ENCODE measurements at places on chromosomes 5 and 9. TPM values are rescaled to one million over a fixed set of nuclear protein-coding genes. Genes with fewer than 3 reads are reported as not detected.

The PLCXD3 gene
- 2.3 TPM for polyA plus RNA-seq

The BARHL1 gene
- not detected for polyA plus RNA-seq

- no peaks in the 10 kb centered on the region for H3K27me3 ChIP-seq
- no peaks in the 10 kb centered on the region for H3K36me3 ChIP-seq
- H3K4me3 ChIP-seq = no peak overlapping the region
These were observed 279.7 kb downstream of the NPR3 start for GRCh38 chr5:32990593-32991420.

DNA sequence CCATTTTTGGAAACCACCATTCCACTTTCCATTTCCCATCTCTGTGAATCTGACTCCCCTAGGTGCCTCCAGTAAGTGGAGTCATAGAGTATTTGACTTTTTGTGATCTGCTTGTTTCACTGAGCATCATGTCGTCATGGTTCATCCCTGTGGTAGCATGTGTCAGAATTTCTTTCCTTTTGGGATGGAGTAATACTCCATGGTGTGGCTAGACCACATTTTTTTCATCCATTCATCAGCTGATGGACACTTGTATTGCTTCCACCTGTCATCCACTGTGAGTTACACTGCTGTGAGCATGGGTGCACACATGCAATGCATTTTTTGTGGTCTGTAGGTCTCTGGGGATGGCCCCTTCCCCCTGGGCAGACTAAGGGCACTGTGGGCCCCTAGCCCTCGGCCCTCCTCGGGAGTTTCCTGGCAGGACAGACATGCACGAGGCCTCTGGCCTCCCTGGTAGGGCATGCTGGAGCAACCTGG is 115.9 kb downstream of the GADD45G start:
- H3K27me3 ChIP-seq = no peaks in the 10 kb centered on the region
- no peaks in the 10 kb centered on the region for H3K36me3 ChIP-seq
- no peaks in the 10 kb centered on the region for H3K4me1 ChIP-seq
- no peak overlapping the region for H3K4me3 ChIP-seq

The SARDH gene
- 2.6 TPM for polyA plus RNA-seq

DNA sequence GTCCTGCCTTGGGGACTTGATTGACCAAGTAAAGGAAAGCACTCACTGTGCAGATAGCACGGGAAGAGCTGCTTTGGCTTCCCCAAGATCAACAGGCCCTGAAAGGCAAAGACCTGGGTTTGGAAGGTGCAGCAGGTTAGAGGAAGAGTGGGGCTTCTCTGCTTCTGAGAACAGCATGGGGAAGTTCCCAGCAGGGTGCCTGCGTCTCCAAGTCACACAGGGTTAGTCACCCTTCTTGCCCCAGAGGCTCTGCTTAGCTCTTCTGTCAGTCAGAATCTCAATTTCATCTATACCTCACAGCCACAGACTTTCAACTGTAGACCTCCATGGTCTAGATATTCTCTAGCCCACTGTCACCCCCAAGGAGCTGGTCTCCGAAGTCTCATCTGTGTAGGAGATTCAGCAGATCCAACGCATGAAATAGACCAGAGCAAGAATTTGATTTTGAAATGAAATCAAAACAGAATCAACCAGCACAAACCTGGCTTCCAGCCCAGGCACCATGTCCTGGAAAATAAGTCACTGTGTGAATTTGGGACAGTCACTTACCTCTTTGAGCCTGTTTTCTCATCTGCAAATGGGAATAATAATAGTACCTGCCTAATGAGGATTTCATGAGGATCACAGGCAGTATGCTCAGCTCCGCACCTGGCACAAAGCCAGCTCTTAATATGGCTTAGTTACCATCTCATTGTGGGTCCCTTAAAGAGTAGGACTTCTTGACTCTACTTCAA is 64.0 kb downstream of the SFXN1 start:
- H3K27ac ChIP-seq = no peak overlapping the region
- peak; percentile 27 for DNase-seq
- H3K27me3 ChIP-seq = no peaks in the 10 kb centered on the region
- peaks cover 11% of the 10 kb centered on the region for H3K4me1 ChIP-seq
- no peaks in the 10 kb centered on the region for H3K36me3 ChIP-seq
- H3K4me3 ChIP-seq = no peak overlapping the region

DNA sequence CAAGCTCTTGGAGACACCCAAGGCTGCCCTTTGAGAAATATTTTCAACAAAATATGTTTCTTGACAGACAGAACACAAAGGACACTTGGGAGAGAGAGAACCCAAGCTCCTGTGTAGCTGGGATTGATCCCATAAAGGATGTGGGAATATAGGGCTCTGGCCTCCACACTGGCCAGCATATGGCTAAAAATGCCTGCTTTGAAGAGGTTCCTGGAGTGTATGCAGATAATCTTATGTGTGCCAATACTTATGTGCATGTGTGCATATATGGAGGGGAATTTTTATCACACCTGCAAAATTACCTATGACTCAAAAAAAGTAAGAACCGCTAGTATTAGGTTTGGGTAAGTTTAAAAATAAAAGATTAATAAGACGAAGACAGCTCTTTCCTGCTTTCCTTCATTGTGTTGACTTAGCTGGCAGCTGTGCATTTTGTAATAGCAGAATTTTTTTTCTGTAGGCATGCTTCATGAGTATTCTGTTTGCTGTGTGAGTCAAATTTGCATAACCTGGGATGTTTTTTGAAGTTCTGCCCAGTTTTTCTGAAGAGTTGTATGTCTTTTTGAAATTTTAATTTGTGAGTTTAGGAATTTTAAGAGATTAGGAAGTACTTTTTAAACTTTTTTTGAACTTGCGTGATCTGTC is 42.6 kb downstream of the HACD4 start:
- no peak overlapping the region for H3K27ac ChIP-seq
- peaks cover 28% of the 10 kb centered on the region for H3K36me3 ChIP-seq
- DNase-seq = no peak
- H3K4me3 ChIP-seq = no peak overlapping the region
- no peaks in the 10 kb centered on the region for H3K27me3 ChIP-seq

GRCh38 chr9:14692470-14693250 is 572 bp downstream of the ZDHHC21 start:
- peak overlapping the region; percentile 85 for H3K4me3 ChIP-seq
- peak; percentile 74 for DNase-seq
- peaks cover 27% of the 10 kb centered on the region for H3K4me1 ChIP-seq
- peaks cover 19% of the 10 kb centered on the region for H3K36me3 ChIP-seq
- no peaks in the 10 kb centered on the region for H3K27me3 ChIP-seq
- peak overlapping the region; percentile 70 for H3K27ac ChIP-seq

DNA sequence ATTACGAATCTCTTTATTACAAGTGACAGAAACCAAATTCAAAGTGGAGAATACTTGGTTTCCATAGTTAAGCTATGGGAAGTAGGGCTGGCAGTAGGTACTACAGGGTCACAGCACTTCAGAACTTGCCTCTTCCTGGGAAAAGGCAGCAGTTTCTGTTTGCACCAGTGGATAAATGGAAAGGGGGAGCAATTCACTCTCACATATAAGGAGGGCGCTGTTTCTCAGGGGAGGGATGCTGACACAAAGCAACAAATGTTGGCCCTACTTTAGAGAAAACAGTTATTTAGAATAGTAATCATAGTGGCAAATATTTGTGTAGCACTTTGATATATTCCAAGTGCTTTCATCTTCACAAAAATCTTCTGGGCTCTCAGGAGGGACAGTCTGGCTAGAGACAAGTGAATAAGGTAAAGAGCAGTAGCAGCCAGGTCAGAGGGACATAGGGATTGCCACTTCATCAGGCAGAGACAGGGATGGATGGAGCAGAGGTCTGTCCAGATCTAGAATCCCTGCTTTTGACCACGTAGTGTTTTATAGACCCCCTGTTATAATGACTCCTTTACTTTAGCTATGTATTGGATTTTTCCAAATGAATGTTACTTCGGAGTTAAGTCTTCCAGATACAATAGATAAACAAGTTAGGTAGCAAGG is 554.8 kb upstream of the SGCD start:
- no peaks in the 10 kb centered on the region for H3K4me1 ChIP-seq
- H3K4me3 ChIP-seq = no peak overlapping the region
- H3K36me3 ChIP-seq = no peaks in the 10 kb centered on the region
- no peaks in the 10 kb centered on the region for H3K27me3 ChIP-seq
- DNase-seq = no peak

- H3K27ac ChIP-seq = peak overlapping the region; percentile 25
- peaks cover 41% of the 10 kb centered on the region for H3K4me1 ChIP-seq
- no peak for DNase-seq
These were observed 32.2 kb downstream of the ANXA6 start for GRCh38 chr5:151125421-151125820.

The AIF1L gene
- 7.2 TPM for polyA plus RNA-seq

- peak; percentile 56 for DNase-seq
- no peaks in the 10 kb centered on the region for H3K27me3 ChIP-seq
- H3K36me3 ChIP-seq = no peaks in the 10 kb centered on the region
These were observed 14.3 kb downstream of the CEL start for GRCh38 chr9:133075925-133076630.

The MXD3 gene
- polyA plus RNA-seq = 15.0 TPM

DNA sequence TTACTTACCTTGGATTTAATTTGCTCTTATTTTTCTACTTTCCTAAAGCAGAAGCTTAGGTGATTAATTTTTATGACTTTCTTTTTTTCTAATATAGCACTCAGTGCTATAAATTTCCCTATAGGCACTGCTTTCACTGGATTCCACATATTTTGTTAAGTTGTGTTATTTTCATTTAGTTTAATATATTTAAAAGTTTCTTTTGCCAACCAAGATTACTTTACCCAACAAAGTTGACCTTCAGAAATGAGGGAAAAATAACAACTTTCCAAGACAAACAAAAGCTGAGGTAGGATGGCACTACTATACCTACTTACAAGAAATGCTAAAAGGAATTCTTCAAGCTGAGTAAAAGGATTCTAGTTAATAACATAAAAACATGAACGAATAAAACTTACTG is 8.8 kb upstream of the IFNB1 start:
- no peak overlapping the region for H3K27ac ChIP-seq
- H3K27me3 ChIP-seq = no peaks in the 10 kb centered on the region
- DNase-seq = no peak
- H3K4me3 ChIP-seq = no peak overlapping the region

The PSD2 gene
- polyA plus RNA-seq = not detected

DNA sequence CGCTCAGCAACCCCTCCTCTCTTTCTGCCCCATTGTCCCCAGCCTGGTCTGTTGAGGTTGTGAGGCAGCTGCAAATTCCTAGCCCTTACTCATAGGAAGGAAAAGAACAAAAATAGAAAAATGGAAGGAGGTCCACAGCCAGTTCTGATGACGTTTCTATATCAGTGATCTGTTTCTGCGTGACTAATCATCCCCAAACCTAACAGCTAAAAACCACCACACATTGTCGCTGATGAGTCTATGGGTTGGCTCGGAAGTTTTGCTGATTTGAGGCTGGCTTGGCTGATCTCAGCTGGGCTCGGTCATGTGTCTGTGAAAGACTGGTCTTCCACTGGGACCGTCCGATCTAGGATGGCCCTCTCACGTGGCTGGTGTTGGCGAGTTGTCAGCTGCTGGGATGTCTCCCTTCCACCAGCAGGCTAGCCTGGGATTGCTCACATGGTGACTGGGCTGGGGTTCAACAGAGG is 200.6 kb upstream of the ZNF618 start:
- DNase-seq = peak; percentile 55
- no peaks in the 10 kb centered on the region for H3K36me3 ChIP-seq
- H3K4me3 ChIP-seq = no peak overlapping the region
- H3K27ac ChIP-seq = no peak overlapping the region
- H3K4me1 ChIP-seq = no peaks in the 10 kb centered on the region
- H3K27me3 ChIP-seq = peaks cover 14% of the 10 kb centered on the region

DNA sequence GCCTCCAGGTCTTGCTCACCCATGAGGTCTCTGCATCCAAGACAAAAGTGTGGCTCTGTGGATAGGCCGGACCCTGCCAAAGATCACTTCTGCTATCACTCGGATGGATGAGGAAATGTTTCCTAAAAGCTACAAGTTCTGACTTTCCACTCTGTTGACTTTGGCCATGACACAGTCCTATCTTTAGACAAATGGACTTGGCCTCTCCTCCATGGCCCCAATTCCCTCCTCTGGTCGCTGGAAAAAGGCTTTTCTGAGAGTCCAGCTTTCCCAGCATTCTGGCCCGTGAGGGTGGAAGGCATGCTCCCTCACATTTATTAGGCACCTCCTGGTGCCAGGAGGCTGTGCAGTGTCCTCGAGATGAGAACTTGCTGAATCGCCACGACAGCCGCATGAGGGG is 83.1 kb downstream of the COL27A1 start:
- peaks cover 9% of the 10 kb centered on the region for H3K36me3 ChIP-seq
- H3K4me1 ChIP-seq = no peaks in the 10 kb centered on the region
- peak; percentile 69 for DNase-seq
- no peaks in the 10 kb centered on the region for H3K27me3 ChIP-seq

The ATG12 gene
- polyA plus RNA-seq = 21.0 TPM

DNA sequence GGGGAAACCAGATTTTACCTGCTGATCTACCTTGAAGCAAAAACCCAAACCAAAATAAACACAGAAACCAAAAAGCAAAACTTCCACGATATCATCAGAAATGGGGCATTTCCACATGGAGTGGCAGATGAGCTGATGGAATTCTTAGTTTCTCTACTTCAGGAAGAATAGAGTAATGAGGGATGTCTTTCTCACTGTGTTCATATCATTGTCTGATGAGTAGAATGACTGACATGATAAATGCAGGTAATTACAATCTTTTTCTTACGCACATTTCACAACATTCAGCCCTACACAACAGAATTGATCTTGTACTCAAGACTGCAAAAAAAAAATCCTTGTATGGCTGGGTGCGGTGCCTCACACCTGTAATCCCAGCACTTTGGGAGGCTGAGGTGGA is 23.2 kb upstream of the ANKH start:
- H3K36me3 ChIP-seq = no peaks in the 10 kb centered on the region
- no peak overlapping the region for H3K4me3 ChIP-seq
- H3K4me1 ChIP-seq = no peaks in the 10 kb centered on the region
- DNase-seq = no peak
- no peak overlapping the region for H3K27ac ChIP-seq

GRCh38 chr5:122429545-122430318 is 117.7 kb downstream of the SNCAIP start:
- no peak overlapping the region for H3K4me3 ChIP-seq
- H3K27ac ChIP-seq = no peak overlapping the region
- H3K36me3 ChIP-seq = no peaks in the 10 kb centered on the region
- DNase-seq = no peak
- no peaks in the 10 kb centered on the region for H3K27me3 ChIP-seq

DNA sequence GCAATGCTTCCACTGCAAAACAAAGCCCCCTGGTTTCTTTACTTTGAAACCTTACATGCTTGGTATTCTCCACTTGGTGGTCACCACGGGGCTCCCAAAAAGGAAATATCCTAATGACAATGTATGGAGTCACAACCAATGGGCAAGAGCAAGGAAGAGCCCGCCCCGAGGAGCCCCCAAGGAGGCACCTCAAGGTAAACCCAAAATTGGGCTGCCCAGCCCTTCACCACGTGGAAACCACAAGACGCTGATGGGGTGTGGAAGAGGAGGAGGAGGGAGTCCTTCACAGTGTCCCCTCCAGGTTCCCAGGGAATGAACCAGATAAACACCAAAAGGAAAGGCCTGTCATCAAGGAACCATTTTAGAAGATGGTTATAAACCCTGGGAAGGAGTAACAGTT is 3.8 kb downstream of the ROR2 start:
- peak overlapping the region; percentile 94 for H3K27ac ChIP-seq
- DNase-seq = peak; percentile 11
- H3K36me3 ChIP-seq = no peaks in the 10 kb centered on the region
- H3K4me3 ChIP-seq = peak overlapping the region; percentile 0
- H3K27me3 ChIP-seq = peaks cover 20% of the 10 kb centered on the region
- H3K4me1 ChIP-seq = peaks cover 43% of the 10 kb centered on the region

GRCh38 chr9:81162361-81162760 is 527.0 kb downstream of the TLE1 start:
- no peak for DNase-seq
- H3K4me3 ChIP-seq = no peak overlapping the region
- H3K36me3 ChIP-seq = no peaks in the 10 kb centered on the region
- no peaks in the 10 kb centered on the region for H3K27me3 ChIP-seq

Measured in stomach (tissue), 19 donors.